ENCODE measurements at places on chromosomes 16 and 17. TPM values are rescaled to one million over a fixed set of nuclear protein-coding genes. Genes with fewer than 3 reads are reported as not detected.

DNA sequence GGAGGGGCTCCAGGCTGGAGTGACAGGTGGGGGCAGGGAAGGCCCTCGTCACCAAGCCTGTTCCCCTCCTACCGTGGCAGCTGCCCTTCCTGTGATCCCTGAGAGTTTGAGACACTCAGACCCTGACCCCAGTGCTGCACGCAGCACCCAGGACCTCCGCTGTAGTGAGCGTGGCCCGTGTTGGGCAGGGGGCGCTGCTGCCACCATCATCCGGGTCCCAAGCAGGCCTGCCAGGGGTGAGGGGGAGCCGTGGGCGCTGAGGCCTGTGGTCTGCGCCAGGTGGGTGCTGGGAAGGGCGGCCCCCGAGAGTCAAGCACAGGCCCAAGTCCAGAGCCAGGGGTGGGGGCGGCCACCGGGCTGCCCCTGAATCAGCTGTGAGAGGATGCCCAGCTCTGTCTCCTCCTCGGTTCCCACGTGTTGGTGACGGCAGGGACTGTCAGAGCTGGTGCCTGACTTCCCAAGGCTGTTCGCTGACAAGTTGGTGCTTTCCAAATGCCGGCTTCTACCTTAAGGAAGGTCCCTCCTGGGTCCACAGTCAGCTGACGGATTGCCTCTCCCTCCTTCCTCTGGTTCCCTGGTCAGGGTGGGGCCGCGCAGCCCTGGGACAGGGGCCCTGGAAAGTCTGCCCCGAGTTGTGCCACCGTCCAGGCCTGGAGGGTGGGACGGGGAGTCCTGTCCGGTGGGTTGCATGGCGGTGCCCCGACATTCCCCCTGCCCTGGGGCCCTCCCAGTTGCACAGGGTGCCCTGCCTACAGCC lies 31.1 kb downstream of the TPSG1 start:
- no peak for DNase-seq

GRCh38 chr17:37191219-37191618 lies 184.6 kb upstream of the C17orf78 start:
- peak; percentile 35 for DNase-seq

DNA sequence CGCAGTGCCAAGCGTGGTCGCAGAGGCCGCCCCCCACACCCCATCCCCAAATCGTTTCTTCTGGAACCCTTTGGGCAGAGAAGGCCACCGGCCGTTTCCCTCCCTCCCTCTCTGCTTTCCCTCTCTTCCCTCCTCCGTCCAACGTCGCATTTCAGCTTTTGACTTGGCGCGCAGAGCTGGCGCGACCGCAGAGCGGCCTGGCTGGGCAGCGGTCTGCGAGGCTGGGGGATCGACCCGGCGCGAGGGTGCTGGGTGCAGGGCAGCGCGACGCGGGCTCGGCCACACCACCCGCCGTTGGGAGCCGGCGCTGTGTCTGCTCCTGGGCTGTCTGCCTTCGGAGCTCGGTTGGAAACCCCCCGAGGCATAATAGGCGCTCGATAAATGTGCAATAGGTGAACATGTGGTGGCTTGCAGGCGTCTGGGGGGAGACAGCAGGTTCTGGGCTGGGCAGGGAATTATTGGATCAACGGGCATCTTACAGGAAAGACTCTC lies 2.8 kb upstream of the NTN3 start:
- DNase-seq, result no peak

- DNase-seq, result no peak
These were observed 55.8 kb downstream of the CDRT4 start for GRCh38 chr17:15411384-15412198.

DNA sequence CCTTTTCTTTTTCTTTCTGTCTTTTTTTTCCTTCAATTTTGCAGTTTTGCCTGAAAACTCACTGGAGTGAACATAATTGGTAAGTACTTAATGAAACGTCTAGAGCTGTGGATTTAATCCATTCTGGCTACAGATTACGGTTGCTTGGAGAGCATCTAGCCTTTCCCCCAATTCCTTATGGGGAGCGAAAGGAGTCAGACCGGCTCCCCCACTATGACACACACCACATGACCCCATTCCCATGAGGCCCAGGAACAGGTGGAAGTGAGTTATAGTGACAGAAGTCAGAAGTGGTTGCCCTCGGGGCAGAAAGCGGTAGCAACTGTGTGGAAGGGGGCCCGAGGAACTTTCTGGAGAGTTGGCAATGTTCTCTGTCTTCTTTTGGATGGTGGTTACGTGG lies 41.2 kb downstream of the EMP2 start:
- DNase-seq, result no peak

Gene RCVRN
- total RNA-seq, result not detected

Gene PRR15L
- total RNA-seq, result not detected

Gene BCL6B
- not detected for total RNA-seq

Measured in HFFc6 (cell line).